ENCODE measurements at places on chromosomes 13 and 19.

DNA sequence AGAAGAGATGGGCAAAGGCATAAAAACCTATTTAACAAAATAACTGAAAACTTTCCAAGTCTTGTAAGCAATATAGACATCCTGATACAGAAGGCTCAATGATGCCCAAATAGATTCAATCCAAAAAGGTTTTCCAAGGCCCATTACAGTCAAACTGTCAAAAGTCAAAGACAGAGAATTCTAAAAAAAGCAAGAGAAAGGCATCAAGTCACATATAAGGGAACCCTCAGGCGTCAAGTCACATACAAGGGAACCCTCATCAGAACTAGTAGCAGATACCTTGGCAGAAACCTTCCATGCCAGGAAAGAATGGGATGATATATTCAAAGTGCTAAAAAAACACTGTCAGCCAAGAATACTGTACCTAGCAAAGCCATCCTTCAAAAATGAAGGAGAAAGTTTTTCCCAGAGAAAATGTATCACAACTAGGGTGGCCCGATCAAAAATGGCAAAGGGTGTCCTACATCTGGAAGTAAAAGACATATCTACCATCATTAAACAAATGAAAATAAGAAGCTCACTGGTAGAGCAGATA is 21.2 kb downstream of the ZNF829 start:
- no peak for DNase-seq

GRCh38 chr13:28983641-28984040 is 163.5 kb downstream of the MTUS2 start:
- DNase-seq, result no peak

GRCh38 chr13:110503979-110504499 is 57.5 kb downstream of the RAB20 start:
- no peak for DNase-seq

GRCh38 chr19:47093254-47093653 is 20.3 kb downstream of the ZC3H4 start:
- no peak for DNase-seq

- no peak for DNase-seq
Observed at GRCh38 chr13:113121183-113121927, 1.2 kb upstream of the F10 start.

DNA sequence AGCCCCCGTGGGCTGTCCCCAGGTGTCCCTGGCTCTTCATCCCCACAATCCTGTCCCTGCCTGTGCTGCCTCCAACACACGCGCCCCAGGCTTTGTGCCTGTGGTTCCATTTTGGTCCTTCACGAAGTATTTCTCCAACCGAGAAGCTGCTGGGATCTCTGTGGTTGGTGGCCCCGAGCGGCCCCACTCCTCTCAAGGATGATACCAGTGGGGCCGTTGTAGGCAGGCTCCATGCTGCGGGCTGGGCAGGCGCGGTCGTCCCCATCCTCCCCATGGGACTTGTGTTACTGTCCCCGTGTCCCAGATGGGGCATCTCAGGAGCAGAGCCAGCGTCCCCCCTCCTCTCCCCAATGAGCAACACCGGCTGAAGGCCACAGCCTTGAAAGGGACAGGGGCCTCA is 3.7 kb upstream of the ZNF554 start:
- DNase-seq, result no peak

DNA sequence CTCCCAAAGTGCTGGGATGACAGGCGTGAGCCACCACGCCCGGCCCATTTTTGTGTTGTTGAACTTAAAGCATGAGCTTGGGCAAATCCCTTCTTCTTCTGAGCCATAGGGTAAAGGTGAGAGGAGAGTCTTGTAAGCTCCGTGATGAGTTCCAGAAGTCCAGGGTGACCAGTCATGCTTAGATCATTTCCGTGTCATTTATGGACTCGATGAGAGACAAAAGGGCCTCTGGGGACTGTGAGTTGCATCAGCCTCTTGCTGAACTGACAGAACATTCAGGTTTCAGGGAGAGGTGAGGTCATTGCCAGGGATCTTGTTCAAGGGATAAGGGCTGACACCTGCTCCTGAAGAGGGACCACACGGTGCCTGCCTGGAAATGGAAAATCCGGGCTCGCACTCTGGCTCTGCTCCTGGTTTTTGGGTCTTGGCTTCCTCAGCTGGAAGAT is 53.6 kb downstream of the GADD45B start:
- DNase-seq, result peak; percentile 68

DNA sequence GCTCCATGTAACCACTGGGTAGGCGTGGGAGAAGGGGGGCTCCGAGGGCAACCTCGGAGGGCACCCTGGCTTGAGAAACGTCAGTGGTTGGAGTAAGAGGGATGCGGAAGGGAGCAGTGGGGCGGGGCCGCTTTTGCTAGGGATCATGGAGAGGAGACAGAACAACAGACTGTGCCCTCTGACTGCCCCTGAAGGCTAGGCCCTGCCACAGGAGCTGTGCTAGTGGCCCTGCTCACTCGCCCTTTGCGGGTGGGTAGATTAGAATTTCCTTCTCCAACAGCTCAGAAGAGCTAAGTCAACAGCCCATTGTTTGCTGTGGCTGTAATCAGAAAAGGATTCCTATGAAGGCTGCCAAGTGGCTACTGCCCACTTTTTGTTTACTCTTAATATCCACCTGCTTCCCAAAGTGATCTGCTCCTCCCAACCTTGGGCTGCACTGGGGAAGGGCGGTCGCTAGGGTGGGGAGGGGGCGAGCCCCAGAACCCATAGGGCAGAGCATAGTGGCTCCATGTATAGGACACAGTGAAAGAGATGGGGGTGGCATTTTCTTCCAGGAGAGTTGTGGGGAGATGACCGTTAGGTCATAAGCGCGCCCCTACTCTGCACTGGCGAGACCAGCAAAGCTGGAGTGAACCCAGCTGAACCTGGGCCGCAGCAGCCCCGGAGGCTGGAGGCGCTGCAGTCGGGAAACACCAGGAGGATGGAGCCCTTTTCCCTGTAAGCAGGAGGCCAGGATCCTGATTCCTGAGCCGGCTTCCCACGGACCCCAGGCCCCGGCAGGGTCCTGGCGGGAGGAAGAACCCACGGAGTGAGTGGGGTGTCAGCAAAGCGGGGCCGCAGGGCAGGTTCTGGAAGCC is 1.9 kb upstream of the C1QTNF9 start:
- DNase-seq, result no peak

DNA sequence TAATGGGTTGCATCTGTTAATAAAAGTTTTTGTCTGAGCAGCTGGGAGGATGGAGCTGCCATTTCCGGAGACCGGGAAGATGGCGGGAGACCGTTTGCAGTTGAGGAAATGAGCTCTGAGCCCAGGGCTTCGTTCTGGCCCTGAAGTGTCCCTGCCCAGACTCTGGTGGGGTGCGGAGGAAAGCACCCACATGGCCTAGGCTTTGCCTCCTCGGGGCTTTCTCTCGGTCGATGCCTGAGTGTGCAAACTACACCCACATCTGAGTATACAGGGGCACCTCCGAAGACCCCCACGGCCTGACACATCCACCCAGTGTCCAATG is 15.6 kb upstream of the NANOS3 start:
- DNase-seq, result no peak

DNA sequence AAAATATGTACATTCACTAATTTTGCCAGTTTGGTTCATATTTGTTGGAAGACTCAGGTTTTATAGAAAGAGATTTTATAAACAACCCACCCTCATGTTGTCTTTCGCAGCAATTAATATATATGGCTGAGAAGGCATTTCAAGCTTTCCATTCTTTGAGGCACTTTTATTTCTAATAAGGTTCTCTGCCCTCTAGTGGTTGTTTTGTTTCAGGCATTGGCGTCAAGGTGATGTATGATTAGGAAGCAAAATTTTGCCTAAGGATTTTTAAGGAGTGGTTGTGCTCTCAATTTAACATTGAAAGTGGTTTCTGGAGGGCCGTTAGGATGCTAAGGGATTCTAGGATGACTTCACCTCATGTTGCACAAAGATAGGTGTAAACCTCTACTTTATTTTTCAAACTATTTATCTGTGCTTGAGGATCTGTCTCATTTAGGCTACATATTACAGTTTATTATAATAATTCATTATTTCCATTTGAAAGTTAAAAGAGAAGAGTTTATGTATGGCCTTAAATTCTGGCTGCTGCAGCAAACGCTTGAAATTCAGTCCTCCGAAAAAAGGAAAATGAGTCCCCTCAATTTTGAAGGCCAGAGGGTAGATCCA is 35.9 kb downstream of the OXGR1 start:
- no peak for DNase-seq

DNA sequence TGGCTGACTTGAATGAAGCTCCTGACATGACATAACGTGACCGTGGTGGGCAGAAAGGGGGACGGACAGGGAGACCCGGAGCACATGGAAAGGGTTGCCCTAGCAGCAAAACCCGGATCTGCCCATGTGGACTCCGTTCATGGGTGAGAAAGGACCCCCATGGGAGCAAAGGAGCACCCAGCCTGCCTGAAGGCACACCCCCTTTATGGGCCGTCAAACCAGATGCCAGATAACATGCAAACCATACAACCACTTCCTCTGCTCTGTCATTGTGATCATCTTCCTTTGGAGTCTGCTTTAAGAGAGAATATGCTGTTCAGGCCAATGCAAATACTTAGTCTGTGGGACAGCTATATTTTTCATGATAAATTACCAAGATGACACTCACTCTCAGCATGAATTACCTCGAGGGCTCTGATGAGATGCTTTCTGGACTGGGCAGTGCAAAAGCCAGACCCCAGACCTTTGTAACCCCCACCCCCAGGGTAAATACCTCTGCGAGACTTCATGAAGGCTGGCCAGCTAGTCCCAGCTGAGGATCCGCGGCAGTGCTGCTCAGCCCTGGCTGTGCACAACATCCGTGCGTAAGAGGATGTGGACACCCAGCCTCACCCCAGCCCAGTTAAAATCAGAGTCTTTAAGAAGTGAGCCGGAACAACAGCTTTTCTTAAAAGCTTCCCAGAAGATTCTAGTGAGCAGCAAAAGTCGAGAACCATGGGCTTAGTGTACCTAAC is 126.6 kb downstream of the USP12 start:
- DNase-seq, result peak; percentile 68

- DNase-seq, result no peak
Observed at GRCh38 chr13:75507027-75508001, 25.3 kb upstream of the TBC1D4 start.

DNA sequence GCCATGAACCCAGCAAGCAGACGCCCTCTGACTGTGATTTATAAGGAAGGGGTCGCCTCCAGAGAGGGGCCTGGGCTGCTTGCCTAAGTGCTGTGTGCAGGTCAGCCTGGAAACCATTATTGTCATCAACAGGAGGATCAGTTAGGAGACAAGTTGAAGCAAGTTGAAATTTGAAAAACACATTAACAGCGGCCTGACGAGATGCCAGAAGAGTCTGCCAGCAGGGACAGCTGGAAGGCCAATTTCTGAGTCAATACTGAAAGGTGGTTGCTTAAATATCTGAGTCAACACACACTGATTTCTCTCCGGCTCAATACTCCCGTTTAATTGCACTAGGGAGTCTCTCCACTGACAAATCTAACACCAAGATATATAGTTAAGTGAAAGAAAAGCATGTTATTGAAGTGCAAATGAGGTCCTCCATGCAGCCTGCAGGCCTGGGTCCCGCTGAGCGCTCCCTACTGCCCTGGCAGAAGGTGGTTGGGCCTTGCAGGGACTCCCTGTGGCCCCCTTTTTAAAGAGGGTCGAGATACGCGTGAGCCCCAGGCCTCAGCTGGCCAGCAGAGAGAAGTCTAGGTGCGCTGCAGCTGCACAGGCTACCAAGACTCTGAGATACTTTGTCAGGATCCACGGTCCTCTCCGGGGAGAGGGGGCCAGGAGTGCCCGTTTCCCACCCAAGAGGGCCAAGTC is 91.1 kb downstream of the RNASEH2B start:
- peak; percentile 42 for DNase-seq

GRCh38 chr13:111893071-111893606 is 173.8 kb upstream of the SOX1 start:
- DNase-seq, result peak; percentile 90

GRCh38 chr19:41535029-41535622 is 40.8 kb upstream of the CEACAM21 start:
- DNase-seq, result no peak

DNA sequence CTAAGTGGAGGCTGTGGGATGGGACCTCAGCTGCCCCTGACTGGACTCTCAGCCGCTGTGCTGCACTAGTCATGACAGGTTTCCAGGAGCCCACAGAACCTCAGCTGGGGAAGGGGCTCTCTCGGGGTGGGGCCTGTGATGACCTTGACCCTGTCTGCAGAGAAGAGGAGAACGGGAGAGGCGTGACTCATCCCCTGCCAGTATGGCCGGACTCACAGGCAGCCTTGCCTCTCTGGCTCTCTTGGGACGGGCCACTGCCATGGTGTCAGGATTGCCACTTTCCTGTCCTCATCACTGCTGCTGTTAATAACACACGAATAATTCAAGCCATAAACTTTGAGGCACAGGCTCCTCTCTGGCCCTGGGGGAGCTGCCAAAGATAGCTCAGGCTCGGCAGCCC is 295.3 kb downstream of the UQCRFS1 start:
- no peak for DNase-seq

DNA sequence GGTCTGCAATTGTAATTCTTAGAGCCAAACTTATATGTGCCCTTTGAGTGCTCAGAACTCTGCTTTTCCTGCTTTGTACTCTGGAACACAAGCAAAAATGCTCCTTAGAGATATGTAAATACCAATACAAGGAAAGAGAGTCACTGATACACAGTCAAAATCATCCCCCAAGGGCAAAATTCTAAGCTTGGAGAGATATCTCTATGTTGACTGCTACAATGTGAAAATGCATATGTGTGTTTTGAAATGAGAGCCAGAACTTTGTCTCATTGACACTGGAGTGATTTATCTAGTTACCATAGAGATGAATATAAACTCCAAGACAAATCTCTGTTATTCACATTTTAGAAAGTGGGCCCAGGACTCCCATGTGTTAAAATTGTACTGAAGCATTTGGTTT is 494.8 kb upstream of the SLITRK1 start:
- DNase-seq, result no peak

GRCh38 chr19:1734321-1734966 is 18.9 kb upstream of the ONECUT3 start:
- DNase-seq, result no peak

GRCh38 chr19:46859637-46860124 is 1.1 kb upstream of the ARHGAP35 start:
- no peak for DNase-seq

DNA sequence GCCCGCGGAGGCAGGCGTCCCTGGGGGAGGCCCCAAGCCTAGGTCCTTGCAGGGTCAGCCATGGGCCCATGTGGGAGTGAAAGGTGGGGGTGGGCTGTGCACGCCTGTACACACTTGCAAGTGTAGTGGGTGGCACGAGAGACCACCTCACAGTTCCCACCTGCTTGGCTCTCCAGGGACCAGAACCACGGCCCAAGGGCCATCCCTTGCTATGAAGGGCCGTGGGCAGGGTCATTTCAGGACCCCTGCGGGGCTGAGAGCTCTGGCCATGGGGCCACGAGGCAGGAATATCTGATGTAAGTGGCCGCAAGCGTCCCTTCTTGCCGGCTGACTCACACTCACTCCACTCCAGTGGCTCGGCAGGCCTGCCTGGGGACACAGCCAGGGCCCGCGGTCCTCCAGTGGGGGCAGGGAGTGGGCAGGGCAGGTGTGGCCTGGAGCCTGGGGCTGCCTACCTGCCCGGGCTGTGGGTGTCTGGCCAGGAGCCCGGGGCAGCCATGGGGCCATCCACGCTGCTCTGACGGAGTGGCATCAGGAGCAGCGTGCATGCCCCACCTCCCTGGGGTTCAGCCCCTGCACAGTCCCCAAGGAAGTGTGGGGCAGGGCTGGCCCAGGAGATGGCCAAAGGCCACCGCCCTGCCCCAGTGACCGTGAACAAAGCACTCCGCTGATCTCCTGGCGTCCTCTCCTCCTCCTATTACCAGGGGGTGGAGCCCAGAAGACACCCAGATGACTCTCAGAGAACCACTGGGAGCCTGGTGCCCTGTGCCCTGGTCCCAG is 8.6 kb upstream of the MKNK2 start:
- DNase-seq, result peak; percentile 52

Measured in ELF-1 (cell line).